ENCODE measurements at places on chromosomes 5 and 9.

- DNase-seq: no peak
Measured at GRCh38 chr5:68110264-68110663, 105.3 kb upstream of the PIK3R1 start.

- DNase-seq: peak; percentile 2
Measured at GRCh38 chr9:89941875-89942274, 337.1 kb downstream of the GADD45G start.

- DNase-seq: no peak
Measured at GRCh38 chr5:7377761-7378160, 18.2 kb upstream of the ADCY2 start.

GRCh38 chr5:131747180-131748105, 49.4 kb downstream of the FNIP1 start:
- peak; percentile 47 for DNase-seq

- no peak for DNase-seq
Measured at GRCh38 chr5:163612358-163613149, 107.1 kb downstream of the MAT2B start.

DNA sequence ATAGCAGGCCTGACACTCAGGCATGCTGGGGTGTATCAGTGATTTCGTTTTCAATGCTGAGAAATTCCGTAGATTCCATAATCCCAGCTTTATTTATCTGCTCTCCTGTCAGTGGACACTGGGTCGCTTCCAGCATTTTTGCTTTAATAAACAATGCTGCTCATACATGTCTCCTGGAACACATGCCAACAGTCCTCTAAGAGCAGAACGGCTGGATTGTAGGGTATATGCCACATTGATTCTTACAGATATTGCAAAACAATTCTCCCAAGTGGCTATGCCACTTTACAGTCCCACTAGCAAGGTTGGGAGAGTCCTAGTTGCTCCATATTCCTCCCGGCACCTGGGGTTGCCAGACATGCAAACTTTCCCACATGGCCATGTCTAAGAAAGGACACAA, 81.9 kb downstream of the RAPGEF1 start:
- no peak for DNase-seq

- DNase-seq: no peak
Measured at GRCh38 chr9:5315187-5315923, 10.8 kb upstream of the RLN2 start.

- no peak for DNase-seq
Measured at GRCh38 chr5:53008751-53009150, 19.6 kb downstream of the ITGA2 start.

DNA sequence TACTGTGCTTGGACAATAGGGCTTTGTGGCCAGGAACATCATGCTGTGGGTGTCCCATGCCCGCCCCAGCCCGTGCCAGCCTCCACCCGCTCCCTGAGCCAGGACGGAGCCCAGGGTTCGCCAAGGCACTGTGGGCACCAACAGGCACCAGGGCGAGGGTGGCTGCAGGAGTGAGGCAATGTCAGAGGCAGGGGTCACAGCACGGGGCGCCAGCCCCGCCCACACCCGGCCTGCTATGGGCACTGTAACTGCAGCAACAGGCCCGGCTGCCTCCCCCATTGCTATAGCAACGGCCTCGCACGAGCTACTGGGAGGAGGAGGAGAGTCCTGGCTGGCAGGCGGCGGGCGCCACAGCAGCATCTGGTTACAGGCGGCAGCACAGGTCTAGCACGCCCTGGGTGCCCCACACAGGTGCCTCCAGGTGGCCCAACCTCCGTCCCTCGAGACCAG, 2.5 kb downstream of the ABCA2 start:
- no peak for DNase-seq

DNA sequence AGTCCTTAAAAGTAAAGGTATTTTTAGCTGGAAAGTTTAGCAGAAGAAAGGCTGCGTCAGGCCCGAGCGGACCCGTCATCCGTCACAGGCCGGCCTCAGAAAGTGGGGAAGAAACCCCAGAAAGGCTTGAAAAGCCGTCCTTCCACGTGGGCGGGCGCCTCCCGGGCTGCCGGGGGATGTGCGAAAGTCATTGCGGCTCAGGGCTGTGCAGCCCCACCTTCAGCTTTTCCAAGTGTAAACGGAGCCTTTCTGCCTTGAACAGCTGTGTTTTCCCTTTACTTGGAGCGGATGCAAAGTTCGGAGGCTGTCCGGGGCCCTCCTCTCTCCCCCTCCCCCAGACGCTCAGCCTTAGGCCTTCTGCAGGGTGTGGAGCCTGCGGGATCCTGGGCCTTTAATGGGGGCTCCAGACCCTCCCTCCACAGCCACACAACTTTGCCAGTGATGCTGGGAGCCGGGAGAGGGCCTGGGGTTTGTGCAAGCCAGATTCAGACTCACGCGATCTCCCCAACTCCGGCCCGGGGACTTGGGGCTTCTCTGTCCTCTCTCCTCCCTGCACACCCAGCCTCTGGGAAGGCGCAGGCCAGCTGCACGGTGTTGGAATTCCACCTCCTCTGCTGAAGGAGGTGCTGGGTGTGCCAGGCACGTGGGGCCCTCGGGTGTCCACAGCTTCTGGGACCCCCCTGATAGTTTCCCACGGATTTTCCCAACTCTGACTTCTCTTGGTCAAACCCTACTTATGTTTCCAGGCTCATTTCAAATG, 95.5 kb upstream of the RAPGEF1 start:
- DNase-seq: no peak

DNA sequence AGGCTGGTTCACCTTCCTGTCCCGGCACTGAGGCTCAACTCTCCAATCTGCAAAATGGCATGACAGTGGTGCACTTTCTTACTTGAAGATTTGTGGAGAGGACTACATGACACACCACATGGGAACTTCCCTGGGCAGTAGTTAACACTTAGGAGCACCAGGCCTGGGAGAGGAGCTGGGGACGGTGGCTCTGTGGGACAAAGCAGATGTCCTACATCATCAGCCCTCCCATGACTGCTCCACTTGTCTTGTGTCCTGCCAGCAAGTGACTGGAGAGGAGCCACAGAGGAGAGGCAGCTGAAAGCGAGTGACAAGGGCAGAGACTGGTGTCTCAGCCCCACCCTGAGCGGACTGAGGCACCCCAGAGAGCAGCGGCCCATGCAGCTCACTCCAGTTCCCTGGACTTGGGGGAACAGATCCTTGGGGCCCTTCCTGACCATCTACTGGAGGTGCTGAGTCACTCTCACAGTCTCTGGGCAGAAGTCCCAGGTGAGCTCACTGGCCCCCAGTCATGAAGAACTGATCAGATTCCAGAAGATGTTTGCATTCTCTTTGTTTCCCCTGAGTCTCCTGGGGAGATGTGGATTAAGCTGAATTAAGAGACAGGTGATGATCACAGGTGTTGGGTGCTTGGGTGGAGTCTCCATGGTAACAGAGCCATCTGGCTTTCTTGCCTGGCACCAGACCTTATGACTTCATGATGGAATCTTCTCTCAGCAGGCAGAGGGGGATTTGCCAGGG, 13.2 kb upstream of the SLC25A48 start:
- DNase-seq: no peak

DNA sequence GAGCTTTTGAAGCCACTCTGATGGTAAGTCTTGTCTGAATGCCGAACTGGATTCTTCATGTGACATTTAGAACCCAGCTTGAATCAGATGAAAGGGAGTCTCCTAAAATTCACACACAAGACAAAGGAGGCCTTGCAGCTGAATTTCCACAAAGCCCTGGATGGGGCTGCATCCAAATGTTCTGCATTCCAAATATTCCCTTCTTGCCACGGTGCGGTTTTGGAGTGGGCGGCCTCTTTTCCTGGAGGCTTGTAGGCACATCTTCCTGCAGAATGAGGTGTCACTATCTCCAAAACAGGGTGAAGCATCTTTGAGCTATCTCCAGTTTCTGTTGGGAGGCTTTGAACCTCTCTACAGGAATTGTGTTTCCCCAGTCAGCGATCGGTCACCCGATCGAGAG, 342.7 kb downstream of the ARHGEF28 start:
- no peak for DNase-seq

DNA sequence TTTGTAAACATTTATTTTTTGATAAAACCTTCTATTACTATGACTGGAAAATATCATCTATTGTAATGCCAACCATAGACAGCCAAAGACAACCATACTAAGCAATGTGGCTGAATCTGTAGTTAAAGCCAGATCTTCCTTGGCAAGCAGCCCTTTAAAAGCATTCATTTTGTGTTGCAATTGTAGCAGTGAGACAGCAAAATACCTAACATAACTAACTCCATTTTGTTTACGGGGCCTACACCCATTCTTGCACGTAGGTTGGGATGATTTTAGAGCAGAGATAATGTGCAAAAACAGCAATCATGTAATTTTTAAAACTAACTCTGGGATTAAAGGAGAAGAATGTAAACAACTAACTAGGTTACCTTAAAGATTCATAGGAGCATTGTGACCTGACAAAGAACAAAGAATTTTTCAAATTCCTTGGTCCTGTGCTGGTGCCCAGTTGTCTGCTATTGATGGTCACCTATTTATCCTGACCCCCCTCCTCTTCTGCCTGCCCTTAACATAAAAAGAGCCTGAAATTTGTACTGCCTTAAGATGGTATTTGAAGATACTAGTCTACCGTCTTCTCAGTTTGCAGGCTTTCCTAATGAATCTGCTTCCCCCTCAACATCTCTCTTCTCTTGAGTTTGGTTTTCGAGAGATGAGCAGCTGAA, 10.6 kb downstream of the IFNA1 start:
- no peak for DNase-seq

DNA sequence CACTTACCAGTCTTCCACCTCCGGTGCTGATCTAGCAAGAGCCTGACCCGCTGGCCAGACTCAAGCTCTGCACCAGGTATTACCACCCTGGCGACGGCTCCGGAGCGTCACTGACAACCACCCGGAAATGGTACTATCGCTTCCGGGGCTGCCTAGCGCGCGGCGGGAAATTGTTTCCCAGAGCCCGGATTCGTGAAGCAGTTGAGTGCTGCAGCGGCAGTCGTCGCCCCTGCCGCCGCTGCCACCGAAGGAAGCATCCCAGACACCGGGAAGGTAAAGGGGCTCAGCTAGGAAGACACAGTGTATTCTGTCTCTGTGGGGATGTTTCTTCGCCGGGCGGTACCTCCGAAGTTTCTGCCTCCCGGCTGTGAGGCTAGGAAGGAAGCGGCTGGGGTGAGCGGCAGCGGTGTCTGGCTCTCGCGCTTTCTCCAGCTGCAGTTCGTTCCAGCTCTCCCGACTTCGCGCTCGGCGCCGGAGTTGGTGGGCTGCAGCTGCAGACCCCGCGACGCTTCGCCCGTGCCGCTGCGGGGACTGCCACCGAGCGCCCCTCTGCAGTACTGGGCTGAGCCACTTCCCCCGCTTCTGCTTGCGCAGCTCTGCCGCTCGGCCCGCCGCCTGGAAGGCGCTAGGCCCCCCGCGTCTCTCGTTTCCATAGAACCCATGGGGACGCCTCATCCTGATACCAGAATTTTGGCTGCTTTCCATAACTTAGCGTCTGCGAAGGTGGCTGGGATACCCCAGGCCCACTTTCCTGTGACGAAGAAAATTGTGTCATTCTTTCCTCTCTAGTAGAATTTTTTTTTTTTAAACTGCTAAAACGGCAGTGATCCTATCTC, at the start of the genes KIAA0825 and SLF1:
KIAA0825 (minus strand) TSS at position 112 of the 836 bp plus-strand sequence. CDS start 81,478 bp downstream, outside the sequence.
SLF1 (plus strand) TSS at position 177 of the 836 bp plus-strand sequence. CDS start 10,142 bp downstream, outside the sequence.
- DNase-seq: peak; percentile 79

DNA sequence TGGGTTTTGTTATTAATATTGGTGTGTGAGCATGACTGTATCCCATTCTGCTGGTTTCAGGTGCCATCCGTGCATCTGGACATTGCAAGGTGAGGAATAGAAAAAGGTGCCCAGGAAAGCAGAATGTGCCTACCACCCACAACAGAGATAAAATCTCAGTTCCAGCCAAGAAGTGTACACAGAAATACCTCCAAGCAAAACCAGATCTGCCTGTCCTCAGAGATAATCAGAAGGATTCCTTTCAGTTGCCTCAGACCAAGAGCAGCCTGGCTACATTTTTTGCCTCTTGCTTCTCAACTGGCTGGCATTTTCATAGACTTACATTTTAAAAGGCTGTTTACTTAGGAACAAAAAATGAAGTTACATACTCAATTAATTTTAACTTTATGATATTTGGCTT, 12.1 kb upstream of the ABLIM3 start:
- no peak for DNase-seq

GRCh38 chr5:56482363-56482762, 249.2 kb upstream of the ANKRD55 start:
- no peak for DNase-seq

GRCh38 chr5:12292610-12293204, 388.5 kb upstream of the CTNND2 start:
- DNase-seq: no peak

- DNase-seq: no peak
Measured at GRCh38 chr9:120330031-120330430, 249.9 kb downstream of the CDK5RAP2 start.

DNA sequence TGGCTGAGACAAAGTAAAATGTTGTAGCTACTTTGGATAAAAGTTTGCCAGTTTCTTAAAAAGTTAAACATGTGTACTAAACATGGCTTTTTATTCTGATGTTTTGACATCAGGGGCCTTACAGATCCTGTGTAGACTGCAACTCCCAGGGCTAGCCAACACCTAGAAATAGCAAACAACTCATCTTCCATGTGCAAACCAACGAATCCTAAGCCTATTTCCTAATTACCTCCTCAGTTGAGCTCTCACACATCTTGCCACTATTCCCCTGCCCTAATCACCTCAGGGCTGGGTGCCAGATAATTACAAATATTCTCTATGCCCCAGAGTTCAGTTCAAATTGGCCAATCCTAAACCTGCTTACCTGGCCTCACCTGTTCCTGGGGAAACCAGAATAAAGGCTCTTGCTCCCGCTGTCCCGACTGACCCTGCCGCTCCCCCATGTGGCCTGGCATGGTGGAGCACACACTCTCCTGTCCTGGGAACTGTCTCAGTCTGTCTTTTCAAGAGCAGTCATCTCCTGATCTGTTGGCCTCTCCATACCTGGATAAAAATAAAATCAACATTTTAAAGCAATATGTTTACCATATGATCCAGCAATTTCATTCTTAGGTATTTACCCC, 37.1 kb upstream of the FAM169A start:
- no peak for DNase-seq

GRCh38 chr5:65696892-65697291, 25.0 kb downstream of the SGTB start:
- DNase-seq: no peak

- DNase-seq: no peak
Measured at GRCh38 chr9:92402826-92403745, 1.3 kb downstream of the OGN start.

- DNase-seq: no peak
Measured at GRCh38 chr9:1179366-1179765, 129.2 kb downstream of the DMRT2 start.

GRCh38 chr9:130323051-130323745, 57.6 kb downstream of the HMCN2 start:
- DNase-seq: no peak

DNA sequence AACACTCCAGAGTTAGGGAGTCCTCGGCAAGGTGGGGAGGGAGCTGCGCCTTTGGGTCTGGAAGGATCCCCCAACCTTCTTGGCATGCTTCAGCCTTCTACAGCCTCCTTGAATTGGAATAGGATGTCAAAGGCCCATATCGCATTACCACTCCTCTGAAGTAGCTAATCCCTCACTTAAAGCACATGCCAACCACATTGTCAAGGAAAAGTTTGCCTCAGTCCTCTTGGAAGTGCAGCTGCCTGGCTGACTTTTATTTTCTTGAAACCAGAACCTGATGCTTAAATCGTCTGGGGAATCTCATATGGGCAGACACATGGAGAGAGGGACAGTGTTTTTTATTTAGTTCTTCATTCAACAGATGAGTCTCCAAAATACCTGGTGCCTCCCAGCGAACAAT, 14.5 kb downstream of the CXCL14 start:
- DNase-seq: no peak

GRCh38 chr5:150731669-150732242, 27.1 kb downstream of the DCTN4 start:
- no peak for DNase-seq

- no peak for DNase-seq
Measured at GRCh38 chr5:95954716-95955115, 6.9 kb downstream of the ELL2 start.

- DNase-seq: peak; percentile 99
Measured at GRCh38 chr5:912280-913091, 19.8 kb downstream of the TRIP13 start.
